ENCODE measurements at places on chromosomes 16 and 17.
A peak's percentile ranks its signal among the peaks of the same experiment; 100 is the strongest.

- DNase-seq = no peak
These were observed 126.1 kb upstream of the NUDT7 start for GRCh38 chr16:77596261-77596660.

DNA sequence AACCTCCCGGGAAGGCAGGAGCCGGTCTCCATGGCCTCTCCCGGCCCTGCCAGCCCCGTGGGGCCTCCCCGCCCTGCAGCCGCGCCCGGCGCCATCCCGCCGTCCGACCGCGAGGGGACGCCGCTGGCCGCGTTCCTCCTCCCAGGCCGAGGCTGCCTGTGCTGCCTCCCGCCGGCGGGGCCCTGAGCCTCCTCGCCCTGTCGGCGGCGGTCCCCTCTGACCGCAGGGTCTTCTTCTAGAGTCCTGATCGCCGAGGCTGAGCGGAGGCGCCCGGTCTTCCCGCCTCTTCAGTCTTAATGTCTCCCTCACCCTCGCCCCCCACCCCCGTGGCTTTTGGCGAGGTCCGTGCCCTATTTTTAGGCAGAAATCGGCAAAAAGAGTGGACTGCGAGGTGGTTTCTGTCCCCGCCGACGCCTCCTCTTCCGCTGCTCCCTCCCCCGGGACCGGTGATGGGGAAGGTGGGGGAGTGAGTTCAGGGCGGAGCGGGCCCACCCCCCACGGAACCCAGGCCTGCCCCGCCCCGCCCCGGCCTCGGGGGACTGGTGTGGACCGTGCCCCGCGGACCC, 794 bp upstream of the CPNE7 start:
- DNase-seq = peak; percentile 12

DNA sequence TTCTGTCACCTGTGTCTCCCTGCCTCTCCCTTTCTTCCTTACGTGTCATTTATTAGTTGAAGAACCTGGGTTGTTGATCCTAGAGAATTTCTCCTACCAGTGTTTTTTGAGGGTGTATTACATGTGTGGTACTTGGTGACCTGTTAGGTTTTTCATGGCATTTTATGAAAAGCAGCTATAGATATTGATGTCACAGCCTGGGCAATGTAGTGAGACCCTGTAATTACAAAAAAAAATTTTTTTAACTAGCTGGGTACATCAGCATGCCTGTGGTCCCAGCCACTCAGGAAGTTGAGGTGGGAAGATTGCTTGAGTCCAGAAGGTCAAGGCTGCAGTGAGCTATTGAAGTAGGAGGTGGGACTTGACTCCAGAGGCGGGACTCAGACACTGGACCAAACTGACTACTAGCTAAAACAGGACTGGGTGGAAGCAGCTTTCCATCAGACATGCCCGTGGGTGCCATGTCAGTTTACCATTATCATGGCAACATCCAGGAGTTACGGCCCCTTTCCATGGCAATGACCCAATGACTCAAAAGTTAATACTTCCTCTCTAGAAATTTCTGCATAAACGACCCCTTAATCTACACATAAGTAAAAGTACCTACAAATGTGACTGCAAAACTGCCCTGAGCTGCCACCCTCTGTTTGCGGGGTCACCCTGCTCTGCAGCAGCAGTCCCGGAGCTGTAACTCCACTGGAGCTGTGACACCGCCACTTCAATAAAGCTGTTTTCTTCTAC, 311.4 kb downstream of the SNX29 start:
- no peak for DNase-seq

DNA sequence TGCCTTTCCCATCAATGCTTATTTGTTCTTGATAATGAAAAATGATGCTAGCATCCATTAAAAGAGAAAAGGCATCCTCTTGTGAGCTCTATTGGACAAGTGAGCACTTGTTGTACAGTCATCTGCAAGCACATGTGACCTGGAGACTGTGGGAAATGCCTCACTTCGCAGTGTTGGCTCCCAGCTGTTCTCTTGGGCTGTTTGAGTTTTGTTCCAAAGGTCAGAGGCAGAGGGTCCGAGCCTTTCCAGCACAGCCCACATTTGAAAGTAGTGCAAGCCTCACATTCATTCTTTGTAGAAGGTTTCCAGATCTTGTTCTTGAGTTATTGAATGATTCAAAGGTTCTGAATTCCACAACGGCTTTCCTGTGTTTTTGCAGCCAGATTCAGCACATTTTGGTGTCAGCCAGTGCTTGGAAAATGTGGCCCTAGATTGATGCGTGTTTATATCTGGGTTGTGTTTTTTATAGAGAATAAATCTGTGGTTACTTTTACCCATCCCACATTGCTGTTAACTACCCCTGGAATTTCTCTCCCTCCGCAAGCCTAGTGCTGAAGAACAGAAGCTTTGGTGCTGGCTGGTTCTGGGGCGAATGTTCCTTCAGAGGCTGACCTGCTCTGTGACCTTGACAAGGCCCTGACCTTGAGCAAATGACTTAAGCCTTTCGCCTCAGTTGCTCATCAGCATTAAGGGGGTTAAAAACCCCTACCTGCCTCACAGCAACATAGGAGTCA, 49.8 kb downstream of the CDH1 start:
- DNase-seq = peak; percentile 95

DNA sequence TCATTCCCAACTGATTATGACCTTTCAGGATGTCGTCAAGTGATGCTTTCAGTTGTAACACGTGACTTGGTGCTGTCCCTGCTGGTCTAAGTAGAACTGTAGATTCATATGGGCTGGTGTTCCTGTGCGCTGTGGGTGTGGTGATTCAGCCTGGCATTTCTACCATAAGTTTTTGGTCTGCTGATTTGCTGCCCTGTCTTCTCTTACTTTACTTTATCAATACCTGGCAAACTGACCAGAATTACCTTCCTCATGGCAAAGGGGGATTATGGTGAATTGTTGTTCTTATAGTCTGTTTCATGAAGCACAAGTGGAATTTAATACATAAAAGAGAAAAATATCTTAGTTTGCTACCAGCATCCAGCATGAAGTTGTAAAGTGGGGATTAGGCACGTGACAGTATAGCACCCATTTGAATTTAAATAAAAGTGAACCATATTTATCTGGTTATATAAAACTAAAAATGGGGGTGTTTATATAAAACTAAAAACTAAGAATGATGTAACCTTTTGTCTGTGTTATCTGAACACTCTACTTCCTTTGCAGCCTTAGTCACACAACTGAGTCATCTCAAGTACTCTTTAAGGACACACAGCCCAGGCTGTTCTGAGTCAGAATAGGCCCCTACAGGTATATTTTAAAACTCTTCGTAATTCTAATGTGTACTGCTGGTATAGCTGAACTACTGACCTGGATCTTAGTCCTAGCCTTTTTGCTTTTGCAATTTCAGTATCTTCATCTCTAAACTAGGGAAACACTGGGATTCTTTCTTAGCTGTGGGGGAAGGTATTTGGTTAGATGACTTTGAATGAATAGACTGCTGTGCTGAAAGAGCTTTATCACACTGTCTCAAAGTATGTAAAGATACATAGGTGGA, 28.3 kb downstream of the TTC19 start:
- DNase-seq = no peak

DNA sequence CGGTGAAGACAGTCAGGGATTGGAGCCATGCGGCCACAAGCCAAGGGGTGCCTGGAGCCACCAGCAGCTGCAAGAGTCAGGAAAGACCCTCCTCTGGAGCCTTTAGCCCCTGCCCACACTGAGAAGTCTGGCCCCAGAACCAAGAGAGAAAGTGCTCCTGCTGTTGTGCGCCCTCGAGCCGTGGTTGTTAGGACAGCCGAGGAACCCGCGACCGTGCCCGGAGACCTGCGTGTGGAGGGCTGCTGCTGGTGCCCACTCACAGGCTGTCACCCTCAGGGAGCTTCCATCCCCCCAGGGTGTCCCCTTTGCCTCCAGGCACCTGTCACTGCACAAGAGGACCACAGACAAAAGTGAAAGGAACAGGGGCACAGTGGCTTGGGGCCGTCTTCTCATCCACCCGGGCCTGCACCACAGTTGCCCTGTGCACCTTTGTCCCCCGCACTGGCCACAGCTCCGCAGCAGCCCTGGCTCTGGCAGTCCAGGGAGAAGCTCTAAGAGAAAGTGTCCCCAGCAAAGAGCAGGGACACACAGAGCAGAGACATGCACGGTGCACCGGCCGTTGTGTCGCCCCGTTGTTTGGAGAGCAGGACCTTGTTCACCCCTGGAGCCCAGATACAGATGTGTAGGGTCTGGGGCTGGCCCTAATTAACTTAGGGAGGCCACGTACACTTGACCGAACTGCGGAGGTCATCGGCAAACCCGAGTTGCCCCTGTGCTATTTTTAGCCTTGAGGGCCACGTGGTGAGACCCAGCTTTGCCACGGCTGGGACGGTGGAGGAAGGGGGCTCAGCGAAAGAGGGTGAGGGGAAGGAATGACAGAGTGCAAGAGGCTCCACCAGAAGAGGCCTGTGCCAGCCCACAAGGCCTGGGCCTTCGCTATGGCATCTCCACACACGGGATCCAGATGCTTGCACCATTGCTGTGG, 329.2 kb downstream of the C16orf95 start:
- no peak for DNase-seq
